ENCODE measurements at places on chromosomes 7 and 10.

GRCh38 chr7:99137411-99138180 lies 6.3 kb downstream of the SMURF1 start:
- peak; percentile 94 for DNase-seq

DNA sequence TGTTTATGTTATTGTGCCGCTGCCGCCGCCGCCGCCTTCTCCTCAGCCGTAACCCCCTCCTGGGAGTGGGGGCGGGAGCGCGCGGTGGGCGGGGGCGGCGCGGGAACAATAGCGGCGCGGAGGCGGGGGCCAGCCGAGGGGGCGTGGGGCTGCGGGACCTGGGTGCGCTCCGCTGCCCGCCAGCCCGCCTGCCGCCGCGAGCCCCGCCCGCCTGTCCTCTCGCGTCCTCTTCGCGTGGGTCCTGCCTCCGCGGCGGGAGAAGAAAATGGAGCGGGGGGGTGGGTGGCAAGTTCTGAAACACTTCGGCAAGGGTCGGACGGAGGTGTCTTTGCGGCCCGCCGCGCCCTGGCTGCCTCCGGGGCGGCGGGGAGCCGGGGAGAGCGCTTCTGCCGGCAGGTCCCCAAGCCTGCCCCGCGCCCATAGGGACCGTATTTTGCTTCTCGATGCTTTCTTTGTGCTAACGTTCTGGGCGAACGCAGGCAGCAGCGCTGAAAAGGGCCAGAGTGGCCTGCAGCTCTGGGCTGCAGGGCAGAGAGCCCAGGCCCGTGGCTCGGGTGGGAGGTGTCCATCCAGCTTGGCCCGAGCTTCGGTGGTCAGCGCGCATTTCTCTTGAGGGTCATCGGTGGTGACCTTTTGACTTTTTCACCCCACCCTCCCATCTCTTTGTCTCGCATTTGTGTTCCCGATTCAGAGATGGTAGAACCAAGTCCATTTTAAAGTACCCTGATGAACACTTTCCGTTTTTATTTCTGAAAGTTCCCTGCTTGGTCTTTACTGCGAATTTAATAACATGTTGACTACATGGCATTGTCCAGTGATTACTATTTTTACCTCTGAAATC lies 613 bp downstream of the MAPK8 start:
- DNase-seq: peak; percentile 37

DNA sequence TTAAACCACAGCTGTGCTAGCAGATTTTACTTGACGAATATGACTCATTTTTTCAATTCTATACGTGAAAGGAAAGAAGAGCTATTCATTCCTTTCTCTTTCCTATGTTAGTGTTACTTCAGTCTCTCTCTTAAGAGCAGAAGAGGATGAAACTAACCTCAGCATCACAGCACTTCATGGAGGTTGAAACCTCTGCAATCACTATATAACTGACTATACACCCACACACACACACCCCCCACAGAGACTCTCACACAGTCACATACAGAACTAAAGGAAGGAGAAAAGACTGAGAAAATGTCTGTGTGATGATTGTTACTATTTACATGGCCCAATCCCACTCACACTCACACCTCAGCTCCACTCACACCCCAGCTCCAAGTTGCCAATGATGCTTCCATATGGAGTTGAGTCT lies 104.2 kb downstream of the KIF20B start:
- no peak for DNase-seq

DNA sequence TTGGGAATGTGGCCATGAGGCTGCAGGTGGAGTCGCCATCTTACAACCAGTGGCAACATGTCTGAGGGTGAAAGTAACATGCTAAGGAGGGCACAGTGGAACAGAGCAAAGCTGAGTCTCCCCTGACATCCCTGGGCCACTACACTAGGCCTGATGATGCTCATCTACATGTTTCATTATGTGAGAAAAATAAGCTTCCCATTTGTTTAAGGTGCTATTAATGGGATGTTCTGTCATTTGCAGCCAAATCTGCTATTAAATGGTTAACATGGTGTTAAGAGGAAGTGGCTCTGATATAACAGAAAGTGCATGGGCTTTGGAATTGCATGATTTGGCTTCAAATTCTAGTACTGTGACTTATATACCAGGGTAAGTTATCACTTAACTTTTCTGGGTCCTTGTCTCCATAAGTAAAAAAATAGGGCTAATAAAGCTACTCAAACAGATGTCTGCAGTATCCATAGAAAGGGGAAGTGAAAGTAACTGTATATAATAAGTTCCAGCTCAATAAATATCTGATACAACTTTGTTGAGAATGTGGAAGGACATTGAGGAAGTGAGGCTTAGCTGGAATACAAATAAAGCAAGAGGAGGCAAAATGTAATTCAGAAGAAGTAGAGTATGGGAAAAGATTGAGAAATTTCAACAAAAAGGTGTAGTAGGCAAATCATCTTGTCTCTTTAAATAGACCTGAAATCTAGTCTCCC lies 158.9 kb downstream of the RTKN2 start:
- no peak for DNase-seq

Measured in GM23338 (cell line).